GM23248 (cell line): ENCODE measurements at places on chromosomes 12 and 14.

DNA sequence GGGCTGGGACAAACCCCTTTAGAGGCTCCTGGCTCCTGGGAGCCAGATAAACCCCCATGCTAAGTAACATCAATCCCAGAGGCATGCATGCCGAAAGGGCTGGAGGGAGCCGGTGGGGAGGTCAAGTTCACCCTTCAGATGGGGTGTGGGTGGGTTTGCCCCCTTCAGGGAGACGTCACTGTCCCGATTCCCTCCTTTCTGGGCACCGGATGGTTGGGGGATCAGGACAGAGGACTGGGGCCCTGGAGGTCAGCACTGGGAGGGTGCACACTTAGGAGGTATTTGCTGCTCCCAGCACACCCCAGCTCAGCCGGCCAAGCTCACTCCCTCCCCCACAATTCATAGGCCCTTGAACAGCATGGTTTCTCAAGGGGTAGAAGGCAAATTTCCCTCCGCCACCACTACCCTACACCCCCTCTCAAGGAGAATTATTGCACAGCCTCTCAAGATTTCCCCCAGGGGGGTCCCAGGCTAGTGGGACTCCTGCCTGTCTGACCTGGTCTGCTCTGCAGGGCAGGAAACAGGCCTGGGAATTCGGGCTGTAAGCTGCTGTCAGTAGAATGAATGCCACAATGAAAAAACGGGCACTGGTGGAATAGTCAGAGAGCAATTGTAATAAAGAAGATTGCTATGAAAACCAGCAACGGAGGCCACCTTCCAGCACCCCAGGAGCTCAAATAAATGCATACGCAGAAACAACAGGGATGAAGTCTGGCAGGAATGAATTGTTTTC lies 63.5 kb downstream of the GALNT16 start:
- no peaks in the 10 kb centered on the region for H3K36me3 ChIP-seq
- no peak for DNase-seq
- no peaks in the 10 kb centered on the region for H3K27me3 ChIP-seq
- no peak overlapping the region for H3K4me3 ChIP-seq
- no peak overlapping the region for H3K27ac ChIP-seq

DNA sequence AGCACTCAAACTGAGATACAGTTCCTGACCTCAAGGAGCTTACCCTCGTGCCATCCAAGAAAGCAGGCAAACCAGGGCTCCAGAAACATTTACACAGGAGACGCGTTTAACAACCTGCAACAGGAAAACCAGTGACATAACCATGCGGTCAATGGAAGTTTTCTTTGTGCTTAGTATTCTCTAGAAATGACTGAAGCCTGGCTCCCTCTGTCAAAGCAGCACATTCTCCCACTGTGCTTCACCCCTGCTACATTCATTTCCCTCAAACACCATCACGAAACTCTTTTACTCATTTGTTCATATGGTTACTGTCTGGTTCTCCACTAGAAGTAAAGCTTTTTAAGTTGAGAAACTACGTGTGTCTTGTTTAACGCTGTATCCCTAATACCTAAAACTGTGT lies 161.3 kb upstream of the CCND2 start:
- H3K4me3 ChIP-seq: no peak overlapping the region
- H3K4me1 ChIP-seq: no peaks in the 10 kb centered on the region
- no peak overlapping the region for H3K27ac ChIP-seq
- no peaks in the 10 kb centered on the region for H3K36me3 ChIP-seq

- no peaks in the 10 kb centered on the region for H3K36me3 ChIP-seq
- no peaks in the 10 kb centered on the region for H3K27me3 ChIP-seq
- H3K27ac ChIP-seq: peak overlapping the region; percentile 93
- peak; percentile 87 for DNase-seq
- peaks cover 46% of the 10 kb centered on the region for H3K4me1 ChIP-seq
Observed at GRCh38 chr14:52348776-52349175, 34.7 kb downstream of the PTGER2 start.

- no peaks in the 10 kb centered on the region for H3K4me1 ChIP-seq
- H3K27ac ChIP-seq: no peak overlapping the region
- no peaks in the 10 kb centered on the region for H3K36me3 ChIP-seq
- no peak overlapping the region for H3K4me3 ChIP-seq
- peaks cover 17% of the 10 kb centered on the region; the same call in 1 of the 2 replicates for H3K27me3 ChIP-seq
Observed at GRCh38 chr14:95300002-95300696, 19.6 kb downstream of the CLMN start.

- H3K27ac ChIP-seq: peak overlapping the region; percentile 14; the same call in 1 of the 2 replicates
- DNase-seq: no peak
- H3K4me1 ChIP-seq: peaks cover 19% of the 10 kb centered on the region
- peaks cover 50% of the 10 kb centered on the region for H3K36me3 ChIP-seq
Observed at GRCh38 chr12:104291867-104292524, 11.5 kb upstream of the EID3 start.

DNA sequence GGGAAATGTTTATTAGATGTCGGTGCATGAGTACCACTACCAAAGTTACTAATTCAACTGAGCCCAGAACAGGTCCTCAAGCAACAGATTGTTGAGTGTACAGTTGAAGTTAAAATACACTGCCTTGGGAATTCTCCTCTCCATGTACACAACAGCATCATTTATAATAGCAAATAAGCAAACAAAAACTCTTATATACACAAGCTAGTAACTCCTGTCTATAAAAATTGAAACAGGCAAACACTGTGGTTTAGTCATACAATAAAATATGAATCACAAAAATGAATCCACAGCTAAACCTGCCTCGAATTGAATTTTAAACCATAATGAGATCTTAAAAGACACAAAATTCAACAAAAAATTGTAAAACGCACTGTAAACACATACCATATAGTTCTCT lies 681.1 kb downstream of the C12orf50 start:
- no peak overlapping the region for H3K27ac ChIP-seq
- no peak for DNase-seq

DNA sequence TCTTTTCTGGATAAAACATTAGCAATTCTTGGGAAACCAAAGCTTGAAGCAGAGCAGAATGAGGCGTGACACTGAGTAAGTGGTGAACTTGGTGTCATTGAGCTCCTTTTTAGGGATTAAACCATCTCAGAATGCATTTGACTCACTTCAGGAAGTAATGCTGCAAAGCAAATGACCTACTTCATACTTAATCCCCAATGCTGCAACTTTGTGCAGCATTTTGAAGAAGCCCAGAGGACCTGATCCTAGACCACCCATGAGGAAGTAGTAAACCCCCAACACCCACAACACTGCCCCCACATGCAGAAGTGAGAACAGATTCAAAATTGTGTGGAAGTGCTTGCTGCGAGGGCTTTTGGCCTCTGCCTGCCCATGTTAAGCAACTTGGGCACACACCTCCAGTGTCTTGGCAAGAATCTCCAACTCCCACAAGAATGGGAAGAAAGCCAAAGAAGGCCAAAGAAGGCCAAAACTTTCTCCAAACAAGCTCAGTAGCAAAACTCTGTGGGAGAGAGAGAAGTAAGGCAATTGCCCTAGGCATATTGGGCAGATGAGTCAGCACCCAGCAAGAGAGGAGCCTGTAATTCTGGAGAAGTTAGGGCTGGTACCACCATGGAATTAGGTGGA lies 69.2 kb upstream of the ETV6 start:
- H3K4me1 ChIP-seq: peaks cover 41% of the 10 kb centered on the region
- H3K4me3 ChIP-seq: peak overlapping the region; percentile 16
- DNase-seq: peak; percentile 94

GRCh38 chr14:71049435-71050133 lies 142.3 kb downstream of the PCNX1 start:
- H3K36me3 ChIP-seq: peaks cover 36% of the 10 kb centered on the region
- H3K4me1 ChIP-seq: peaks cover 20% of the 10 kb centered on the region
- H3K27ac ChIP-seq: peak overlapping the region; percentile 78
- peak; percentile 88 for DNase-seq
- no peak overlapping the region for H3K4me3 ChIP-seq
